ENCODE measurements at places on chromosomes 12 and 14.

DNA sequence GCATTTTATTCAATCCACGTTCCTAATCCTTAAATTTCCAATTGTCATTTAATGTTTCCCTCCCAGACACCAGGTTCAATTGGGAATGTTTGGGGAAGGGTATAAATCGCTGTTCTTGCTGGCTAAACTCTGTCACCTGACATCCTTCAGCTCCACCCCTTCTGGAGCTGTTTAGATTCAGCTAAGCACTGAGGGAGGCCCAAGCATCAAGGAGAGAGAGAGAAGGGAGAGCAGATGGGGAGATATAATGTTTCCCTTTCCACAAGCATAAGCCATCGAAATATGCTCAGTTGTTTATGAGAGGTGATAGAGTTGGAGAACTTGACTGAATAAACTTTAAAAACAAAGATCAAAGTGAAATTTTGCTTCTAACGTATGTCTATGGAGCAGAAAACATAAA, 1.8 kb downstream of the ABCC9 start:
- DNase-seq = peak; percentile 38

- DNase-seq = no peak
These were observed 42.3 kb upstream of the MDM1 start for GRCh38 chr12:68374307-68374982.

DNA sequence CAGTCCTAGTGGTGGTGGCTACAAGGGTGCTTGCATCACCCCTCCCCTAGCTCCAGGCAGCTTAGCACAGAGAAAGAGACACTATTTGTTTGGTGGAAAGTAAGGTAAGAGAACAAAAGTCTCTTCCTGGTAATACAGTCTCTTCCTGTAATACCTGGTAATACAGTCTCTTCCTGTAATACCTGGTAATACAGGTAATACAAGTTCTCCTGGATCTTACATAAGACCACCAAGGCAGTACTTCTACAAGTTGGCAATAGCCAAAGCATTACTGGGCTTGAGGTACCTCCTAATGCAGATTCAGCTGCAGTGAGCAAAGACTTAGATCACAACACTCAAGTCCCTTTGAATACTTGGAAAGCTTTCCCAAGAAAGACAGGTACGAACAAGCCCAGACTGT, 77.0 kb downstream of the CATSPERB start:
- no peak for DNase-seq

- DNase-seq = no peak
These were observed 392.5 kb upstream of the RGS6 start for GRCh38 chr14:71539650-71540285.

- no peak for DNase-seq
These were observed 129.0 kb downstream of the ASCL4 start for GRCh38 chr12:107903341-107904061.

DNA sequence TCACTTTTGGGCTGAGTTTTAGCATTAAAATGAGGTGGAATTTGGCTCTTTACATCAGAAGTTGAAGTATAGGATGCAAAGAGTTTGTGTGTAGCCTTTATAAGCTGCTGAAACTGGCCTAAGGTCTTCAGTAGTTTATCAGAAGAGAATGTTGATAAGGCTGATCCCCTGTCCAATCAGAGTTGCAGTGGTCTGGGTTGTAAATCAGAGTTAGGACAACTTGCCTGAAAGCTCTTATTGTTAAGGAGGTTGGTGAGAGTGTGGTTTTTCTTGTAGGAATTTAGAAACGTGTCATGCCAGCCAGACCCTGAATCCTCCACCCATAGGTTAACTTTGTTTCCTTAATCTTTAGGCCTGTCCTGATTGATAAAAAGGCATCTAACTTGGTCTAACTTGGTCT, 143.5 kb downstream of the ST8SIA1 start:
- DNase-seq = no peak

DNA sequence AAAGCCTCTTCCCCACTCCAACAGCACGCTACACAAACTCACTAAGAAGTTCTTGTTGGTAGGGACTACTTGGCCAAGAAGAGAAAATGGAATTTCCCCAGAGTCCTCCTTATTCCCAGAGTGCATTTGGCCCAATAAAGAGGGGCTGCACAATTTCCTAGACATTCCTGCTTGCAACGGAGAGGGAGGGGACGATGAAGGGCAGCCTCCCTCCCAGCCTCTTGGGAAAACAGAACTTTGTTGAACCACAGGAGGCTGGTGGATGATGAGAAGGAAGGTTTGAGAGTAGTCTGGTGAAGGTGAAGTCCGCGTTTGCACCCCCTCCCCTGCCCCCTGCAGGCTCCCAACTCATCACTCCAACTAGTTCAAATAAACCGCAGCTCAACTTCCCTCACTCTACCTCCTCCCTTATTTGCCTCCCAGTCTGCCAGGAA, 19.1 kb upstream of the TBX3 start:
- DNase-seq = no peak

DNA sequence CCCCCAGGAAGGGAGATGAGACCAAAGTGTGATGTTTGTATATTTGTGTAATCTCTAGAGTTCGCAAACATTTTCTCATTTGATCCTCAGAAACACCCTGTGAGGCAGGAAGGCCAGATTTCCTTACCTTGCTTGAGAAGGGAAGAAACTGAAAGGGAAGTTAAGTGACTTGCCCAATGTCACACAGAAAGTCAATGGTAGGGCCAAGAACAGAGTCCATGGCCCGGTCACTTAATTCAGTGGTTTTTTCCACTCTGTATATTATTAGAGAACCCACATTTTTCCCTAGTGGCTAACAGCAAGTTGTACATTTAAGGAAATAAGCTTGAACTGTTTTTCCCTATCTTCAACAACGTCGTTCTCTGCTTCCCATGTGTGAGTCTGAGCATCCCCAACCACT, 25.6 kb upstream of the CHPT1 start:
- DNase-seq = no peak

DNA sequence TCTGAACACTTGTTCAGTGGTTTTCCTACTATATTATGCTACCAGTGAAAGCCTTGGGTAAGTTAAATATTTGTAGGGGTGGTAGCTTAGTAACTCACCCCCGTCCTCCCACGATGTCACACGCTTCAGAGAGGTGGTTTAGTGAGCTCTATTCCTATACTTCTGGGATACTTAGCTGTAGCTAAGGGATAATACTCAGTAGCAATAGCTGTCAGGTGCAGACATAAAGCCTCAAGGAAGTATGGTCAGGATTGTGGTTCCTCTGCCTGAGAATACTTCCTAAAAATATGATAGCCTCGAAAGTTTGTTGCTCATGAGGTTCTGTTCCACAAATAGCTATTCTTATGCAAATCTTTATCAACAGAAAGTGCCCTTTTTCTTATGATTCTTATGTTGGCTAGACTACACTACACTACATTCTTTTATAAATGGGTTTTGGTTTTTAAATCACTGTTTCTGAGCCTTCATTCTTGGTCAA, 11.9 kb downstream of the DLST start:
- no peak for DNase-seq

DNA sequence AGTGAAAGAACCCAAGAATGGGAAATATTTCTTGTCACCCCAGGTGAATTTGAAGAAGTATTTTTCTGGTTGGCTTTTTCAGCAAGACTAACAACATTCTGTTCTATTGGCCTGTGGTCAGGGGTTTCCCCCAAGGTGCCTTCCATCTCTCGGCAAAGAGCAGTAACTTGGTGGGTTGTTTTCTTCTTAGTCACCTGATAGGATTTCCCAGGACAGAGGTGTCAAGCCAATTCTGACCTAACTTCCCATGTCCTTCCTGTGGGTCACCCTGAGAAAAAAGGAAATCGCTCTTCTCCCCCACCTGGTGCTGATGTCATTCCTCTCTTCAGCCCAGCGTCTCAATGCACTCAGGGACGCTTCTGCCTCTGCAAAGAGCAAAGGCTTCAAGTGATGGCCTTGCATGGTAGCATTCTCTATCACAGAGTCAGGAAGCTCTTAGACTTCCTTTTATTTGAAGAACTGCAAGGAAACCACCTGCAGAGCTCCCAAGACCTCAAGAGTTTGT, 16.1 kb upstream of the IFNG start:
- DNase-seq = no peak

GRCh38 chr14:83825843-83826242, 1704.1 kb upstream of the FLRT2 start:
- DNase-seq = no peak

DNA sequence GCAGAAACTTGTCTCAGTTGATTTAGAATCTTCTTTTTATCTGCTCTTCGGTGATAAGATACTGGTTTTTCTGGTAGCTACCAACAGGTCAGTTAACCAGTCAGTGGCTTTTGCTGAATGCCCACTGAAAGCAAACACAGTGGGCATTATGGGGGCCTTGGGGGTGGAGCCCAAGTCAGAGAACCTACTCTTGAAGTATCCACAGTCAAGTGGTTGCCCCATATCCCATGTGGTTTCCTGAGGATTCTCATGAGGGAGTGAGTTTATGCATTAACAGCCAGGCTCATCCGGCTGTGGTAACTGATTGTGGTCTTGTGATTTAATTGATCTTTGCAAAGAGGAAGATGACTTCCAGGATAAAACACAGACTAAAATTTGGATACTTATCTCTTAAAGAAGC, 83.7 kb downstream of the ST8SIA1 start:
- DNase-seq = no peak

- DNase-seq = no peak
These were observed 1.3 kb downstream of the DDN start for GRCh38 chr12:48997719-48998496.

DNA sequence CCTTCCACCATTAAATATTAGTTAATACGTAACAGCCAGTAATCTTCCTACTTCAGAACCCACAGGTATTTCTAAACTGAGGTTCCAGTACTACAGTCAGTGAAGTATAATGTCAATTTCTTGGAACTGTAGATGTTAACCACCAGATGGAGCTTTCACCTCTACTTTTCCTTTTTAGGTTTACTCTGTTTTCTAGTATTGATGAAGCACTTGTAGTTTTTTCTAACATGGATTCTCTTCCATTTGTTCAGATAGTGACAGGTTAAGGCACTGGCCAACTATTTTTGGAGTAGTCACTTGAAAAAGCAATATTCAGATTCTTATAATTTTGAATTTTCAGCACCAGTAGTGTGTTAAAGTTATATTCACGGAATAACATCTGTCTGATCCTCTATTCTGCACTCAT, 4.6 kb upstream of the SEC23A start:
- DNase-seq = no peak

DNA sequence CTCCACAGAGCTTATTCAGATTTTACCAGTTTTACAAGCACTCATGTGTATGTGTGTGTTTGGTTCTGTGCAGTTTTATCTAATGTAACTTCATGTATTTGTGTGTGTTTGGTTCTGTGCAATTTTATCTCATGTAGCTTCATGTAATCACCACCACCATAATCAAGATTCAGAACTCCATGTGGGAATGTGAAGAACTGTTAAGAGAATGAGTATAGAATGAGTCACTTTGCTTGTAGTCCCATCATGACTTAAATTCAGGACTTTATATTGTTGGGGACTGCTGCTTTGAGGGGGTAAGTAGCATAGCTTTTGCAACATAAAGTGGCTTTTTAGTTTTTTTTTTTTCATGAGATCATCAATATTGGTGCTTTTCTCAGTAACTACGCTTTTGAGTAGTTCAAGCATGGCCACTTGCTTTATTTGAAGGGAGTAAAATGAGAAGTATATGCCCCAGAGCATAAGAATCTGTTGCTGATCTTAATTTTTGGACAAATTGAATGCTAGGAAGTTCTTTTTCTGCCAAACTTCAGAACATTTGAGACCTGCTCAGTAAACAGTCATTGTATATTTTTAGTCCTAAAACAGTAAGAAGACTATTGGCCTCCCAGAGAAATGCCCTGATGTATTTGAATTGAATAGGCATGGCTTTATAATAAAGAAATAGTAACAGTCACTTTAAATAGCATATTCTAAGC, 28.8 kb downstream of the PROX2 start:
- no peak for DNase-seq

Data from muscle of arm (tissue), 14 donors.